ENCODE measurements at places on chromosomes 1 and 21.

DNA sequence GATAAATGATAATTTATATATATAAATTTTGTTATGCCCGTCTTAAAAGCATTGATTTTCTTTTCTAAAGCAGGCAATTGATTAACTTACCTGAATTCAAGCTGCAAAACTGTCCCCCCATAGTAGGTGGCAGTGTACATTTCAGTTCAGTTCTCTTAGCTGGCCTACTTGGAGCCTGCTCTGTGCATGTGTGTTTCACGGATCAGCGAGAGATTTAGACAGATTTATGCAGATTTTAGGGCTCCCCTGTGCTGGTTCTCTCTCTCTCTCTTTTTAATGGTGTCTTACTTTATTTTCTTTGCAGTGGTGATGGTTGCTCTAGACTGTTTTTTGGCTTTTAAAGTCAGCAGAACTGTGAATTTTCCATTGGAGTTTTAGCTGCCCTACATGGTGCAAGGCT is 30.7 kb downstream of the CLIC4 start:
- DNase-seq = no peak

DNA sequence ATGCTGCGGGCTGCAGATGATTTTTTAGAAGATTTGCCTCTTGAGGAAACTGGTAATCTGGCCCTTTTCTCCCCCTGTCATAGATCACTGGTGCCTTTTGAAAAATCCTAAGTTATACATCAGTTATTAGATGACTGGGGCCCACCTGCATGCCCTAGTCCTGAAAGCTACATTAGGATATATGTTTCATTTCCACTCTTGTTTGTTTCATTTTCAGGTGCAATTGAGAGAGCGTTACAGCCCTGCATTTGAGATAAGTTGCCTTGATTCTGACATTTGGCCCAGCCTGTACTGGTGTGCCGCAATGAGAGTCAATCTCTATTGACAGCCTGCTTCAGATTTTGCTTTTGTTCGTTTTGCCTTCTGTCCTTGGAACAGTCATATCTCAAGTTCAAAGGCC is 8.1 kb upstream of the IFI44 start:
- DNase-seq = no peak

DNA sequence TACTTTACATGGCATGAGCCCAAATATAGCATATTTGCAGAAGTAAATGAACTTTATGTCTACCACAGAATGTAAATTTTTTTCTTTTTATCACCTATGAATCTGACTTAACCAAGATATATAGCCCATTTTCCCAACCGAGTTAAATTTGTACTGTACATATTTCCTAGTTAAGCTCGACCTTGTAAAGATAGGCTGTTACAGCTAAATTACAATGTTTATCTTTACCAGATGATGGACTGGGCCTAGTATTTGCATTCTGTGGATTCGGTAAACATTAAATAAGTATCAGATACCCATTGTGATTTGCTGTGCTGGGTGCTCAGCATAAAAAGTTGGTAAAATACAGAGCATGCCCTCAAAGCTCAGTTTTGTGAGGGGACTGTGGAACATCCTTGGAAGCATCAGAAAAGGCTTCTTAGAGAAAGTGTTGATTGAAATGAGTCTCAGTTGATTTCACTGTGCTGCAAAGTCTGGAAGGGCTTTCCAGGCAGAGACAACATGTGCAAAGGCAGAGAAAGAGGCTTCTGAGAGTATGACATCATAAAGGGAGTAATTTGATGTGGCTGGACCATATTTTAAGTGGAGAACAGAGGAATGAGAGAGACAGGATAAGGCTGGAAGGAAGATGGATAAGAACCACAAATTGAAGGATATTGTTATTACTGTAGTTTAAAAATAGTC is 27.4 kb downstream of the MORC3 start:
- DNase-seq = no peak

DNA sequence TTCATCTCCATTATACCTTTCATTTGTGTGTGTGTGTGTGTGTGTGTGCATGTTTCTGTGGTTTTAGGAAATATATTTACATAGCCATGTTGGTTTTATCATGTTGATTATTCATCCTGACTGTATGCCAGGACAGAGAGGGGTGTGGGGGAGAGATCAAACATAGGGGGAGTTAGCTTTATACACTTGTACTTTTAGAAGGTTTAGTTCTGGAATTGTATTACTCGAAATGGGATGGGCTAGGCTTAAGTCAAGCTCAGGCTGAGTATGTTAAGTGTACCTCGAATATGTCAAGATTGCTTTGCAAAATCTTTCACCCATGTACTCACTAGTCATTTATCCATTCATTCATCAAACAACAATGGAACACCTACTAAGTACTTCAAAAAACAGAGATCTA is 123.3 kb downstream of the HMCN1 start:
- no peak for DNase-seq

GRCh38 chr1:10734962-10735544 is 61.4 kb downstream of the CASZ1 start:
- peak; percentile 52 for DNase-seq

GRCh38 chr21:26519142-26519541 is 53.9 kb downstream of the CYYR1 start:
- DNase-seq = no peak

DNA sequence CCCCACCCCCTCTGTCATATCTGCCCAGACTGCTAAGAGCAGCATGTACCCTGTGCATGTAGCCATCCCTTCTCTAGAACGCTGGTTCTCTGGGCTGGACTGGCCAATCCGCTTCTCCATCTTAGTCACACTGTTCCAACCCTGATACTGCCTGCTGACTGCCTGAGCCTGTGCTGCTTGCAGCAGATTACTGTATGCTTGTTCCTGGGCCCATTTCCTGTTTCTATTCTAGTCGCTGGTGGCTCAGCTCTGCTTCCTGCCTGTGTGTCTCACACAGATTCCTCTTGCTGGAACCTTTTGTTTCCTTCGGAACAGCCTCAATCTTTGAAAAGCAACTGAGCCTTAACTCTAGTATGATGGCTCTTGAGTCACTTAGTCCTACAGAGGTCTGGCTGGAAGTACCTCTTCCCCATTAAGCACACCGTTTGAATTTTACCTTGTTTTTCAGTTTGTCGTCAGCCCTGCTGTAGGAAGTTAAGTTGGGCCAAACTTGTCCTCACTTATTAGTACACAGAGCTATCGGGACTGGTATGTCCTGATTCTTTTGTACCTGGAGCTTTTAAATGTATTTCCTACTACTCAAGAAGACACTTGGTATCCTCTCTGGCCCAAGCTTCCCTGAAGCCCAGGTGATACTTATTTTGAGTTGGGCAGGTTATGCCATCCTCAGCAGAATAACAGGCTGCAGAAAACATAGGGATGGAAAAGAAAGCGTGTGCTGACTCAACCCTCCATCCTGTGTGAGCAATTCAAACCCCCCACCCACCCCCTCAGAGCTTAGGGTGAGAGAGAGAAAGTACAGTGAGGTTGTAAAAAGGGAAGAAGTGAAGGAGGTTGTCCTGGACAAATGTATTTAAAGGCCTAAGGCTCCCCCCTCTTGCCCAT is 43.4 kb upstream of the PIGV start:
- no peak for DNase-seq

DNA sequence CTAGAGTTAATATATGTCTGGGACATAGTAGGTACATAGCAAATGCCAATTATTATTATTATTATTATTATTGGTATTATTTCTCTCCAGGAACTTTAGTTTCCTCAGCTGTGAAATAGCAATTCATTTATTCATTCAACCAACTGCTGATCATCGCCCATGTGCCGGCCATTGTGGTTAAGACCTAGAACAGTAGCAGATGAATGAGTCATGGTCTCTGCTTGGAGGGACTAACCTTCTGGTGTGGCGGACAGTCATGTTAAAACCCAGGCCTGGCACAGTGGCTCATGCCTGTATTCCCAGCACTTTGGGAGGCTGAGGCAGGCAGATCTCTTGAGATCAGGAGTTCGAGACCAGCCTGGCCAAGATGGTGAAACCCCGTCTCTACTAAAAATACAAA is 23.8 kb upstream of the LDLRAP1 start:
- no peak for DNase-seq

Measured in frontal cortex (tissue), 4 donors.